ENCODE measurements at places on chromosomes 3 and 15.

DNA sequence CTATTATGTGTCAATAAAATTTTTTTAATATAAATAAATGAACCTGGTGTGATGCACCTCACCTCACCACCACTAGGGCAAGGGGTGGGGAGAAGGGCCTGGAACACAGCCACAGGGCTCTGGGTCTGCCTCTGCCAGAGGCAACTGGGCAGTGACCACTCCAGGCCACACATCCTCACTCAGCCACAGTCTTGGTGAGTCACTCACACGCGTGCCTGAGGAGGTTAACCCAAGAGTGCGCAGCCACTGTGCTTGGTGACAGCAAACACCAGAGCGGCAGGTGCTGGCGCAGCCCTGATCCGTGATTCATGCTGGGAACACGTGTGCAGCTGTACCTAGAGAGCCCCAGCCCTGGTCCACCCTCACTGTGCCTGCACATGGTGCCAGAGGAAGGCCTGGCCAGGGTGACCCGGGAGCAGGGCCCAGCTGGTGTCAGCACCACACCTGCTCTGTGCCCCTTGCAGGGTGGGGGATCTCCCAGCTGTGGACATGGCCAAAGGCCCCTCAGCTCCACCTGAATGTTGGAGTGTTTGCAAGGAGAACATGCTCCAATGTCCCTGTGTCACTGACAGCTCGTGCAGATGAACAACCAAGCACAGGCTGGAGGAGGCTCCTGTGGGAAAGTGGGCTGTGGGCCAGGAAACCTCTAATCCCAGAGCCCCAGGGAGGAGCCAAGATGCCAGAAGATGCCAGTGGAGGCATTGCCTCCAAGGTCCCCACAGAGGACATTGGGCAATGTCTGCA is 2.1 kb downstream of the SLC41A3 start:
- DNase-seq, result no peak

DNA sequence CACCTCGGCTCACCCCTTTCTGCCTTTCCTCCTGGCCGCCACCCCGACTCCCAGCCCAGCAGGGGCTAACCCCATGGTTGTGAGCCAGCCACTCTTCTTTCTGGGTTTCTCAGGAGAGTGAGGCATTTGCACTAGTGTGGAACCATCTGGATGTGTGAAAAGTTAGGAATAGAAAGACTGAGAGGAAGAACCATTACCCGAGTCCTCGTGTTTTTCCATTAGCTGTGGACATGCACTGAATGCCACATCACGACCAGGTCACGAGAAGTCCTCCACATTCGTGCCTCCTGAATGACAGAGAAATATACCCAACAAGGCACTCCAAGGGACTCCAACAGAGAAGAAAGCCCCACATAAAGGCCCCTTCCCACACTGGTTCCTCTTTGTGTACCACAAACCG is 18.0 kb upstream of the RAD18 start:
- DNase-seq, result no peak

- DNase-seq, result no peak
These were observed 54.8 kb downstream of the ATP13A4 start for GRCh38 chr3:193499801-193500485.

- DNase-seq, result no peak
These were observed 185.8 kb downstream of the KCNH8 start for GRCh38 chr3:19334120-19334519.

DNA sequence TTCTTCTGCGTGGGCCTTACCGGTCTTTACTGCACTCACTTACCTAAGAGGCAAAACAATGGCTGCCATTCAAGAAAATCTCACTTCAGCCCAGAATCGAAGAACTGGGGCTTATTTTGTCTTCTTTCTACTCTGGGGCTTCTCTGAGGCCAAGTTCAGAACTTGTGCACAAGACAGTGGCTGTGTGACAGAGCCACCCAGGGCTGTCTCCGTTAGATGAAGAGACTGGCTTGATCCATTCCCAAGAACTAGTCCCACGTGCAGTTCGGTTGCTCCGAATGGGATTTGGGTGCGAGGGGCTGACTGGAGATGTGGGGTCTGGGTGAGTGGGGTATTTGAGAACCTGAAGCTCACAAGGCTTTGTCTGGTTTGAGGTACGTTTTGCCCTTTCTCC is 795 bp upstream of the TCF12 start:
- DNase-seq, result no peak

DNA sequence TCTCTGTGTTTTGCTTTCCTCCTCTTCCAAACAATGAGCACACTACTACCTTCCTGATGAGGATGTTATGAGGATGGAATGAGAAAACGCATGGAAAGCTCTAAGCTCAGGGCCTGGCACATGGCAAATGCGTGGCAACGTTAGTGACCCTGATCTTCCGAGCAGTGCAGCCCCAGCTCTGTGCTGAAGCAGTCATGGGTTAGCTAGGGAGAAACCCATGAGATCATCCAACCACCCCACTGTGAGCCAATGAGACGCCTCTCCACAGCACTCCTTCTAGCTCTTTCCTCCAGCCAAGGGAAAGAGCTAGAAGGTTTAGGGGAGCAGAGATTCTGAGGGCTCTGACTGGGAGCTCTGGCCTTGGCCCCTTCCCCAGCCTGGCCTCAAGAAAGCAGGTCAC is 4.5 kb downstream of the CPN2 start:
- peak; percentile 58 for DNase-seq

DNA sequence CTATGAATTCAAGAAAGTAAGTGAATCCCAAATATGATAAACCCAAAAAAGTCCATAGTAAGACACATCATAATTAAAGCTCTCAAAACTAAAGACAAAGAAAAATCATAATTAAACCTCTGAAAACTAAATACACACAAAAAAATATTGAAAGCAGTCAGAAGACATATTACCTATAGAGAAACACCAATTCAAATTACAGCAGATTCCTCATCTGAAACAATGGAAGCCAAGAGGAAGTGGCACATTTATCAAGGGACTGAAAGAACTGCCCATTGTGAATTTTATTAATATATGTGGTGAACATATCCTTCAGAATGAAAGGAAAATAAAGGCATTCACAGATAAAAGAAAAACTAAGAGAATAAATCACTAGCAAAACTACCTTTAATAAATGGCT is 128.2 kb downstream of the SCAPER start:
- DNase-seq, result no peak

- no peak for DNase-seq
These were observed 27.3 kb downstream of the HDC start for GRCh38 chr15:50238255-50238654.

DNA sequence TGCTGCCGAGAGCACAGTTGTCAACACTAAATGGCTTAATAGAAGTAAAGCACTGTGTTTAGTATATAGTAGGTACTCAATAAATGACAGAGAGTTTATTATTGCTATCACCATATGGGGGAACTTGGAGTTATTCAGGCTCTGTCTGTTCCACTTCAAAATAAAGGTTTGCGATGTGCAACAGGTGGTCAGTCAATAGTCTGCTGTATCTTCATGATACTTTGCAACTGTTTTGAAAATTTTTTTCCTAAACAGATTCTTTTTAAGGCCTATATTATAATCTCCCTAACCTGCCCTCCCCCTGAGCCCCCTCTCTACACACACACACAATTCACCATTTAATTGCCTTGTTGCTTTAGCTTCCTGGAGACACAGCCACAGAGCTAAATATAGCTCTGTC is 164.7 kb upstream of the NR2F2 start:
- DNase-seq, result no peak

DNA sequence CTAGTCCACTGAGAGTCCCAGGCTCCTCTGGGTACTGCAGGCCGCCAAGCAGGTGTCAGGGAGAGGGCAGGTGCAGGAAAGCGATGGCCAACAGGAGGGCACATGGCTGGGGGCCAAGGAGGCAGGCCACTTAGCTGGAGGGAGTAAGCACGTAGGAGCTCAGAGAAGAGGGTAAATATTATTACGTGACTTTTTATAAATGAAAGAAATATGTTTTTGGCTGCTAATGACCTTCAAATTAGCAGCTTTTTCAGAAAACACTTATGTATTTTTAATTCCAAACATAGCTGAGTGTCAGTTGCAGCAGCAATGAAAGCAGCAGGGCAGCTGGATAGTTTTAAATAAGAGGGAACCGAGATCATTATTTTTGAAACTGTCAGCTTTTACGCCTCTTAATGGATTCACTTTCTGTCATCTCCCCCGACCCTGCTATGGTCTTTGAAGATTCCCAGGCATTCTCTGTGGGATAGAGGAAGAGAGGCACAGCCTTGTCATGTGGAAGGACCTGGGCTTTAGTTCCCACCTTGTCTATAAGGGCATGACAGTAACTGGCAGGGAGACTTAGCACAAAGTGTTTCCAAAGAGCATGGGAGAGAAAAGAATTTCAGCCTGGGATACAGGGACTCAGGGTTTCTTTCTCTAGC is 477.1 kb downstream of the EPHB1 start:
- DNase-seq, result no peak

DNA sequence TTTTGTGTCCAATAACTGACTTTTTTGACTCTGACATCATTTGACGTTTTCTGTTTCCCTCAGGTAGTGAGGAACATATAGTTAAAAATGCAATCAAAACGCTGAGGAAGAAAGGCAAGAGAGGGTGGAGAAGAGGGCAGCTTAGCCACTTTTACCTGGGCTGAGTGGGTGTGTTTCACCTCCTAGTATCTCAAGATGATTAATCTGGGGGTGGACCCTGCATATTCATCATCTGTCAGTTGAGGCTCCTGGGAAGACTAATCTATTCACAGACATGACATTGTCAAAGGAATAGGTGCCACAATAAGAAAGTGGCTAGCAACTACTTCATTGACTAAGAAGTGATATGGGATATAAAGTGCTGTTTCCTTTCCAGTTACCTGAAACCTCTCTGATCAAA is 331.5 kb upstream of the RARB start:
- DNase-seq, result no peak

DNA sequence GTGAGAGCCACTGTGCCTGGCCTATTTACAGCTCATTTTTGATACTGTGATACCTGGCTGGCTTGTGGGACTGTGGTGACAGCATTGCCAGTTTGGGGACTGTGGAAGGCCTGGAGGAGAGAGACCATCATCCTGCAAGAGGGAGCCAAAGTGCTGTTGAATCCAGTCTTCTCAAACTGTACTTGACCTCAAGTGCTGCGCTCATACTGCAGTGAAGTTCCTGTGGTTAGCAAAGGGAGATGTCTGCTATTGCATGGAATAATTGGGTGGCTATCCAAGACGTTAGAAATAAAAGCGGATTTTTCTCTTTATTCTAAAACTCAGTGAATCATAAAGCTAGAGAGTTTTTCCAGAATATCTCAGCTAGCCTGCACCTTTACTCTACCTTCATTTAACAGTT is 83.4 kb downstream of the CCK start:
- DNase-seq, result no peak

DNA sequence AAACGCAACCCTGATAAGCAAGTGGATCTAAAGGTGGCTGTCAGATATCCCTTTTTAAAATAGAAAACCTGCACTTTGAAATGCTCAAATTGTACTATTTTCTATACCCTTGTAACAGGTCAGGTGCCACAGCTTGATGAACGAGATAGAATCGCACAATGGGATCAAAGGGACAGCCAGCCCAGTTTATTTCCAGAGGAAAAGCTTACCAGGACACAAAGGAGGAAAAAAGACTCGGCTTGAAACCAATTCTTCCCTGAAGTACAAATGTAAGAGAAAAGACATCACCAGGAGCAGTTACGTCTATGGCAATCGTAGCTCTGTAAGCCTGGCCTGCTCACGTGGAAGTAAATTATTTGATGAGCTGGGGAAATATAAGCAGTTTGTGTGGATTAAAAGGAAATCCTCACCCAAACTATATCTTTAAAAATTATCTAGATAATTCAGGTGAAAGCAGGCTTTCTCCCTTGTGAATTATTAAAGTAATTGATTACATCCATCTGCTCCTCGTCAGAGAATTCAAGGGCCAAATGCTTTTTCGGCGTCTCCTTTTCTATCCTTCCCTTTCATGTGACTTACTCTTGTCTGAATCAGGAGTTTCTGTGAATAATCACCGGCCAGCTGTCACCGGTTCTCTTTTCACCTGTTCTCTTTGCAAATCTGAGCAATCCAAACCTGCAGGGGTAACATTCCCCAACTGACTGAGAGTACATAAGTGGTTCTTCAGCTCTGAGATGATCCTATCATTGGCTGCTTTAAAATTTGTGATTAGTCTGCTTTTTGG is 339.2 kb upstream of the ONECUT1 start:
- DNase-seq, result no peak

DNA sequence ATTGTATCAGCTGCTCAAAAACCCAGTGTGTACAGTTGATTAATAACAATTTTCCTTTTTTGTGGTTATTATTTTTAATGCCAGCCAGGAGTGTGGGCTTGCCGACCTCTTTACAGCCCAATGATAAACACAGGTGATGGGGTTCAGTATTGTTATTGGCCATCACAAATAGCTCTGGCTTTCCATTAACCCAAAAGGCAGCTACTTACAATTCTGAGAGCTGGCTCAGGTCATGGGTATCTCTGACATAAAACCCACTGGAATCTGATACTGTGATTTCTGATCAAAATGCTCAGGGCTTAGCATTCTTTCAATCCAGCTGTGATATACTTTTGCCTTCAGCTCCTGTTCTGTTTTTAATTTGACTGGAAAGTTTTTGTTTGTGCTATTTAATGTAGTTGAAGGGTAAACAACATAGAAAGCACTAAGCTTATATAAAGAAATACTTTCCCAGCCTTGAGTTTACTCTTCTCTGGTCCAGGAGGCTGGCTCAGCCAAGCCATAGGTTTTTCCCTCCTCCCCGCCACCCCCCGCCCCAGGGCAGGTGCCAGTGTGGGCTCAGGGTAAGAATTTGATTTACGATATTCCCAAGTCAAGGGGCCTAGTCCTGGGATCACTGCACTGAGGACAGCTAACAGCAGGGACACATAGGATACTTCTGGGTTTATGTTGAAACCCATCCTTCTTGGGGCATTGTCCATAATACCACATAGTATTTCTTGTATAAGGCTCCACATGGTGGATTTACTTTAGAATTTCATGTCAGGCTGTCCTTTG is 54.0 kb upstream of the MYZAP start:
- no peak for DNase-seq

- peak; percentile 73 for DNase-seq
These were observed 132.3 kb downstream of the PGPEP1L start for GRCh38 chr15:98875309-98875708.

DNA sequence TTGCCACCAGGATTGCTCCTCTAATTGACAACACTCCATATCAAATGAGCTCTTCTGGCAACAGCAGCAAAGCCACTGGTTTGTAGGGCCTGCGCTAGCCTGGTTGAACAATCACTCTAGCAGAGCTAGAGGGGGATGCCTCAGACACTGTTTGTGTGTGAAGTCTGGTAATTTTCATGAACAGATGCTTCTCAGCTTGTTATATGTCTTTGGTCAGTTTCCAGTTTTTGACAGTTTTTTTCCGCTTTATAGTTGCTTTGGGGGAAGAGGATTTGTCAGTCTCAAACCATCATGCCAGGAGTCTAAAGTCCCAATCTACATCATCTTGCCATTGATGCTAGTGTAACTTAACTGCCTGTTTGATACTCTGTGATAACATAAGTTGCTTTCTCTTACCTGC is 136.0 kb downstream of the HCN4 start:
- no peak for DNase-seq

All from inflammatory macrophage treated with lipopolysaccharide for 1 hour (primary cell).